ENCODE measurements at places on chromosomes 12 and 14.

- DNase-seq, result no peak
Measured at GRCh38 chr12:71607494-71608330, 55.9 kb downstream of the ZFC3H1 start.

DNA sequence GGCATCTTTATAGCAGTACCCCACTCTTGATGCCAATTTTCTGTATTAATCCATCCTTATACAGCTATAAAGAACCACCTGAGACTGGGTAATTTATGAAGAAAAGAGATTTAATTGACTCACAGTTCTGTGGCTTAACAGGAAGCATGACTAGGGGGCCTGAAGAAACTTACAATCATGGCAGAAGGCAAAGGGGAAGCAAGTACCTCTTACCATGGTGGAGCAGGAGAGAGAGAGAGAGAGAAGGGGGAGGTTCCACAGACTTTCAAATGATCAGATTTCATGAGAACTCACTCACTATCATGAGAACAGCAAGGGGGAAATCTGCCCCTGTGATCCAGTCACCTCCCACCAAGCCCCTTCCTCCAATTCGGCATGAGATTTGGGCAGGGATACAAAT lies 84.4 kb downstream of the SLC24A4 start:
- DNase-seq, result no peak

- peak; percentile 79 for DNase-seq
Measured at GRCh38 chr14:72666610-72667009, 227.3 kb downstream of the DPF3 start.

DNA sequence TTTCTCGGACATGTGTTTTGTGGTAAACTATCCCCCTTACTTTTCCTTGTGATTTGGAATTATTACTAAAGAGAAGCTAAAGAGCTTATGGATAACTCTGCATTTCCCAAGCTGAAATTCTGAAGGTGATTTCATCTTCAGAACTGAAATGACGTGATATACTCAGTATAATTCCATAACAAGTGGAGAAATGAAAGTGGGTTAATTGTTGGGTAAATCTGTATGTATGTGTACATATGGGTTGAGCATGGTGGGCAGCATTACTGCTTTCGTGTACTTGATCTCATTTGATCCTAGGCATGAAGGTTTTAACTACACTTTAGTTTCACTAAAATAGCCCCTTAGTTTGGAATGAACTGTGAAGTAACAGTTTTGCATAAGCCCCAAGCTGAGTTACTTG lies 4.1 kb downstream of the YY1 start:
- DNase-seq, result no peak

- peak; percentile 86 for DNase-seq
Measured at GRCh38 chr12:115375186-115375991, 691.4 kb upstream of the TBX3 start.

DNA sequence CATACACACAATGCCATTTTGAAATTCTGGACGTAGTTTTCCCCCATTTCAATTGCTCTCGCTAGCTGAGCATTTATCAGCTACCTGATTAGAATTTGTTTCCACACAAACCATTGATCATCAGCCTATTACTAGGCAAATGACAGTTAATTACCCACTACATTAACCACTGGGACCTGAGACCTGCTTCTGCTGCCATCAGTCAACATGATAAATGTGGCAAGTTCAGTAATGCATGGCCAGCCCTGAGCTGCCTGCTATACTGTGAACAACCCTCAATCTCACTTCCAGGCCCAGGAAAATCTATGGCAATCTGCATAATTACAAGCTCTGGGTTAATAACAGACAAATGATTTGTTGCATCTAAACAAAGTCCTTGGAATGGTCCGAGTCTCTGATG lies 43.5 kb downstream of the LMO3 start:
- DNase-seq, result no peak

DNA sequence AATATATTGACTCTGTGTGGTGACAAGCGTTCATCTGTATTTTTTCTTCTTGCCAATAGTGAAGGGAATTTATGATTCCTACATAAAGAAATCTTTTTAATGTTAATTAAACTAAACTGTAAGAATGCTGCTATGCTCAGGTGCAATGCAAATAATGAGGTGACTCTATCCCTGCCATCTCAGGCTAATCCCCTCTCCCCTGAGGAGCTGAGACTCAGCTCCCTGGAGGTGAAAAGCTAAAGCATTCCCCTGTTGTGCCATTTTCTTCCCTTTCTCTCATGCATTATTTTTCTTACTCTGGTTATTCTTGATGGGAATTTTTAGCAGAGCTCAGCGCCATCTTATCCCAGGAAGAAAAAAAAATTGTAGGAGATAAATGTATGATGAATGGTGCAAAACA lies 113.9 kb upstream of the FGD4 start:
- no peak for DNase-seq

DNA sequence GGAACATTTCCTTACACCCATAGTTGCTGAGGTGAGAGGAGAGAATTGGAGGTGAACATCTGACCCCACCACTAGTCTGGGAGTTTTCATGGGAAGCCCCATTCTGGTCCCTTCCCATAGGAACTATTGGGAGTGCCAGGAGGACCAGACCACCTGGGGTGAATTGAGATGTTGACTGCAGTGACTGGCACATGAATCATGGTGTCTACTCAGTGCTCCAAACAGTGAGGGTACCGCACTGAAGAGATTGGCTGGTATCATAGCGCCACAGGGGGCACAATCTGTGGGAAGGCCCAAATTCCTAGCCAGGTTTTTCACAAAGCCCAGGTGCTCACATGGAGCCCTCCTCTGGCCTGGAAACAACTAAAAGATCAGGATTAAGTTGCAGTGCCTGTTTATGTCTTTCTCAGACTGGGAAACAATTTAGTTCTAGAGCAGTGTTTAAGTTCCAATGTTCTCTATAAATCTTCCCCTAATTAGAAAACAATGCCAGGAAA lies 3.7 kb upstream of the RNASE9 start:
- DNase-seq, result no peak

- no peak for DNase-seq
Measured at GRCh38 chr14:93009471-93010129, 86.7 kb downstream of the CHGA start.
